ENCODE measurements at places on chromosomes 4 and X.

DNA sequence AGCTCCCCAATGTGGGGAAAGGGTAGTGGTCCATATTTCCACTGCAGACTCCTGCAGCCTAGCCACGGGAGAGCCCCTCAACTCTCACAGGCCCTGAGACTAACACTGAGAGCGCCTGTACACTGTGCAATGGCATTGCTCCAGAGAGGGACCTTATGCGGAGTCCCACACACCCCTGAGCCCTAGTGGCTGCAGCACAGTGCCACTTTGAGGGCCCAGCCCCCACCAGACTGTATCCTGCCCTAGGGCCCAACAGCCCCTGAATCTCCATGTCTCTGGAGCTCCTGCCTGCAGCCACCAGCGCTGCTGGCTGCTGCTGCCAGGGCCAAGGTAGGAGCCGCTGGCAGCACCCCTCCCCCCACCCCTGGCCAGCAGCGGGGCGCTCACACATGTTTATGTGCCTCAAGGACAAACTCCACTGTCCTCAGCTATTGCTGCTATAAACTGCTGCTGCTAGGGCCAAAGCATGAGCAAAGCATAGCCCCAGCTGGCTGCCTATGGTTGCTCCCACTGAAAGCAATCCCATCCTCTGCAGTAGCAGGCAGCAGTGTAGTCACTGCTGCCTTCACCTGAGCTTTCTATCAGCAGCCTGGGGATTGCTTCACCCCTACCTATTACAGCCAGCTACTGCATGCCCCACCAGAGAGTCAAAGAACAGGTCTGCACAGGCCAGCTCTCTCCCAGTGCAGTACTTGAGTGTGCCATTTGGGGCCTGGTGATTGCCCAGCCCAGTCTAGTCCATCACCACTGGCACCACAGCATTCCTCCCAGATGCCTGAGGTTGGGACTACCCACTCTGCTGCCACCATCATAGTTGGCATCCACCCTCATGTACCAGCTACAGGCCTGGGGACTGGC lies 24.3 kb downstream of the TMEM154 start:
- no peak for DNase-seq

DNA sequence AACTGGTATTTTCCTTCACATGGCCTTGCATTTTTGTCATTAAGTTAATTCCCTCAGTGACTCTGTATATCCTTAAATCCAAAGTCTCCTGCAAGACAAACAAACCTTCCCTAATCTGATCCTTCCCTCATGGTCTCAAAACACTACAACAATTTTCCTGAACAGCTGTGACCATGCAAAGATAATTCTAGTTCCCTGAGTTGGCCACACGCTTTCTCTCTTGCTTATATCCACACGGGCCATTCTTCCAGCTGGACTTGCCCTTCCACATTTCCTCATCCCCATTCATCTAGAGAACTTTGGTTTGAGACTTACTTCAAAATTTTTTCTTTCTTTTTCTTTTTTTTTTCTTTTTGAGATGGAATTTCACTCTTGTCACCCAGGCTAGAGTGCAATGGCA lies 1590.7 kb downstream of the STIM2 start:
- DNase-seq: no peak

DNA sequence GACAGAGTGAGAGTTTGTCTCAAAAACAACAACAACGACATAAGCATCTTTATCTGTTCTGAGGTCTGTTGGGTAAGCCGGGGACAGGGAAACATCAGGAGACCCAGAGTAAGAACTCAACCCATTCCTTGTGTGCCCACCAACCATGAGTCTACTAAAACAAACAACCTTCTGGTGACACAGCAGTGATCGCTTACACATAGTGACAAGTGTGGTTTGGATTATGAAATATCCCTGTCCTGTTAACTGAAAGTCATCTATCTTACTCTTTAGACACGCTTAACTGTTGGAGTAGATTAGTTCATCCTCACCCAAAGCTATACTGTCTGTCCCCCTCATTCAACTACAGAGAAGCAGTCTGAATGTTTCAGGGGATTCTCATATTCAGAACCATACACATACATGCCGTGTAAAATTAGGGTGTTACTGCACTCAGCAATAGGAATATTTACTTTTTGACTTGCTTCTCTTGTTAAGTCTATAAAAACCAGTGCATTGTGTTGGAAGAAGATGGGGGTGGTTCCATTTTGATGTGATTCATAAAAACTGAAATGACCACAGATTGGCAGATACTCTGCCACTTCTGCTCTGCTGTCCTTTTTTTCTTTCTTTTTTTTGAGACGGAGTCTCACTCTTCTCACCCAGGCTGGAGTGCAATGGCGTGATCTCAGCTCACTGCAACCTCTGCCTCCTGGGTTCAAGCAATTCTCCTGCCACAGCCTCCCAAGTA lies 27.4 kb downstream of the PHKA2 start:
- DNase-seq: no peak

- no peak for DNase-seq
These were observed 231.3 kb downstream of the SHOX start for GRCh38 chrX:861921-862320.

GRCh38 chr4:38327174-38327573 lies 336.8 kb upstream of the KLF3 start:
- DNase-seq: no peak

GRCh38 chr4:147101678-147102077 lies 156.0 kb upstream of the TTC29 start:
- no peak for DNase-seq

- peak; percentile 1 for DNase-seq
These were observed 2.5 kb upstream of the USP27X start for GRCh38 chrX:49876750-49877149.

DNA sequence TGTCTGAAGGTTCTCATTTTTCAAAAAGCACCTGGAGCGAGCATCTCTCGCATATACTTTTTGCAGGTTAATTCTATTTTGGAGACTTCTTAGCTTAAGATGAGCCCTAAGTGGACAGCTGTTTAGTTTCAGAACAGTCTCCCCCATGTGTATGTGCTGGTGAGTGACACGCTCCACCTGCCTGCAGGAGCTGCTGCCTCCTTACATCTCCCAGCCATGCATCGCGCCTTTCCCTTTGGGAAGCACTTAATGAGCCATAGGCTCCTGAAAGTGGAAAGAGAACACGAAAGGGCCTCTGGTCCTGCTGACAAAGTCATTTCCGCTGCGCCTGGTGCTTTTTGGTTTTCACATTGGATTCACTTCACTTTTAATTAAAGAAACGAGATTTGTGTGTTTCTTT lies 56.1 kb downstream of the TRIML2 start:
- DNase-seq: no peak

GRCh38 chr4:114890773-114891172 lies 222.6 kb downstream of the NDST4 start:
- no peak for DNase-seq

DNA sequence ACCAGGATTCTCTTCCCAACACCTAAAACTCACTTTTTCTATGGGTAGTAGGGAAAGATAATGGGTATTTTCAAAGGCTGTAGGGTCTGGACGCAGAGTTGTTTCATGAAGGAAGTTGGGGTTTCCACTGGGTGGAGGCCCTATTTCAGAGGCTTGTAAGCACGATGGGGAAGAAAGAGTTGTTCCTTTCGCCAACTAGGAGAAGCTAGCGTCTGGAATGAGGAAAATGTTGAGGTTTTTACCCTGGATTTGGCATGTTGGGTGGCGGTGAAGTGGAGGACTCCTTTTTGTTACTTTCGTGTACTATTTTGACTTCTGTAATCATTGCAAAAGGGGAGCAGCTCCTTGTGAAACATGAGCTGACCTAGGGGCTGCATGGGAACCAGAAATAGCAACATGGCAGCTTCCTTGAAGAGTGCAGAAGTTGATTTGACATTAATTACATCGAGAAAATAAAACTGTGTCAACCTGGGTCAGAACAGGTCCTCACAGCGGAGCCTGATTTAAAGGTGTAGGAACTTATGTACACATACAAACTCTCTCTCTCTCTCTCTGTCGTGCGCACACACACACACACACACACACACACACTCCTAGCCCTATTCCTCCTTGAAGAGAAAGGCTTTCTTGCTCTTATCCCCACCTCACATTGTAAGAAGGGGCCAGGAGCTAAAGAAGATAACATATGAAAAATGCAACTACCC lies 19.1 kb downstream of the VSIG4 start:
- no peak for DNase-seq
